ENCODE measurements at places on chromosomes 6 and 20.

DNA sequence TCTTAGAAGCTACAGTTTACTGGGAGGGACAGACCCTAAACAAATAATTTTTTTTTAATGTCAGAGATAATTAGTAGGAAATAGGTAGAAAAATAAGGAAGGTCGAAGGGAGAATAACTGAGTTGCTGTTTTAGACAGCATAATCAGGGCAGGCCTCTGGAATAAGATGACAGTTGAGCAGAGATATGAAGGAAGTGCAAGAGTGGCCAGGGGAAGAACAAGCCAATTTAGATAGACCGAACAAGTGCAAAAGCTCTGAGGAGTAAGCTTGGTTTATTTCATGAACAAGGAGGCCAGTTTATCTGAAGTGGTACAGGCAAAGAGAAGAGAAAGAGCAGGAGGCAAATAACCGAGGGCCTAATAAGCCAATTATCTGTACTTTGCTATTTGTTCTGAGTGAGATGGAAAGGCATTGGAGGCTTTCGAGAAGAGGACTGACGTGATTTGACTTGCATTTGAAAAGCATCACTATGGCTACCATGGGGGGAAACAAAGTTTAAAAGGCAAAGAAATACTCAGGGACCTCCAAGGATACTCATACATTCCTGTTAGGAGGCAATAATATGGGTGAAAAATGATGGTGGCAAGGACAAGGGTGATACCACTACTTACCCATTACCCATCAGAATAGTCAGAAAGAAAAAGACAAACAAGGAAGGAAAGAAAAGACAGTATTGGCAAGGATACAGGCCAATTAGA, 19.7 kb downstream of the PROCR start:
- peak; percentile 37 for DNase-seq

- no peak for DNase-seq
Measured at GRCh38 chr20:40197691-40198090, 491.3 kb downstream of the MAFB start.

DNA sequence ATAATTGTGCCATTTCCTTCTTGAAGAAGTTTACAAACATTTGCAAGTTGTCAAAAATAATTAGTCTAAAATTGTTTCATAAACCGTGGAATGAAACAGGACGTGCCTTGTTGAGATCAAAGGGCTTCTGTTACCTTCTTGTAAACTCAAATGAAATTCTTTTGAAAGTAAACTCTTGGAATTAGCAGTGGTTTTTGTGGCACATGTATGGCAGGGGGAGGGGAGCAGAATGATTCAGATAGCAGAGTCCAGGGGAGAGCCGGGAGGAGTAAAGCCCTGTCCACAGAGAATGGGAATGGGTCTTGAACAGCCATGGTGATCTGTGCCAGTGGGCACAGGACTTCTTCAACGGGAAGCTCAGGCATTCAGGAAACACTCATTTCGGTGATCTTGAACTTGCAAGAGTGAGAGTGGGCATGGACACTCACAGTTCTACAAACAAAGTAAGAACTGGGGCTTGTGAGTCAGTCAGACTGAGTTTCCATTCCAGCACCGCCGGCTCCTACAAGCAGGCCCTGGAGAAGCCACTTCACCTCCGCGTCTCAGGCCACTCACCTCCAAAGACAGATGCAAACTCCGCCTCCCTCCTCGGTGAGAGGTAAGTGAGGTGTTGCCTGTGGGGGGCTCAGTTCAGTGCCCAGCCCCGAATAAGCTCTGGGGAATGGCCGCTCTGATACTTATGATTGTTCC, 143.1 kb downstream of the CDH26 start:
- no peak for DNase-seq

GRCh38 chr6:19024737-19025136, 637.6 kb downstream of the RNF144B start:
- no peak for DNase-seq

GRCh38 chr6:77620278-77620882, 32.5 kb upstream of the MEI4 start:
- no peak for DNase-seq

All from NCI-H2227 treated with DMSO at 0.1 percent for 48 hours (cell line).